Caudate nucleus (tissue), 63 donors: ENCODE measurements at places on chromosomes 6 and 20.

DNA sequence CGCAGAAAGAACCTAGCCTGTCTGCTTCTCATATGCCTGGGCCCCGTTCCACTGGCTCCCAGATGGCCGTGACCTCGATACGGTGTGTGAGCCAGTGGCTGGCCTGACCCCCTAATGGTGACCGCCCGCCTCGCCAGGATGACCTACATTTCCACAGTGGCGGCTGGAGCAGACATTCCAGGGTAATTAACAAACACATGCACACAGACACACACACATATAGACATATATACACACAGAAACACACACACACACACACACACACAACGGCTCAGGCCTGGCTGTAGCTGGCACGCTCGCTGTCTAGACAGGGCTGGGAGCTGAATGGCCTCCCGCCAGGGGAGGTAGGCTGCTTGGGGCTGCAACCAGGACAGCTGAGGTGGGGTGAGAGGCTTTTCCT lies 227.1 kb downstream of the ANKRD60 start:
- DNase-seq, result no peak

DNA sequence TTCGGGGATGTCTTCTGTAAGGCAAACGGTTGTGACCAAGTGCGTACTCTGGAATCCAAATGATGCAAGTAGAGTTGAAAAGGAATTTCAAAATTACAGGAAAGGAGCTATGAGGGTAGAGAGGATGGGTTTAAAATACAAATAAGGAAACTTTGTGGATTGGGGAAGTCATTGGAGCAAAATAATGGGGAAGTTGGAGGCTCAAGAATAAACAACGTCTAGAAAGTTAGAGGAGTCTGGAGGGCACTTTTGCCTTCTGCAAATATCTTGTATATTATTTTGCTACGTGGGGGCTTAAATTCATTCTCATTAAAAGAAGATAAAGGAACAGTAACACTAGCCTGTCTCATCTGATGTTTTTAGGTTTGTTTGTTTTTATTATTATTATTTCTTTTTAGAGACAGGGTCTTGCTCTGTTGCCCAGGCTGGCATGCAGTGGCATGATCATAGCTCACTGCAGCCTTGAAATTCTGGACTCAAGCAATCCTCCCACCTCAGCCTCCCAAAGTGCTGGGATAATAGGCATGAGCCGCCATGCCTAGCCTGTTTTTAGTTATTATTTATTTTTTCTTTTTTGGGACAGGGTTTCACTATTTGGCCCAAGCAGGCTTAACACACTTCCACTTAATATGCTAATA lies 55.0 kb upstream of the TNFAIP3 start:
- DNase-seq, result no peak

DNA sequence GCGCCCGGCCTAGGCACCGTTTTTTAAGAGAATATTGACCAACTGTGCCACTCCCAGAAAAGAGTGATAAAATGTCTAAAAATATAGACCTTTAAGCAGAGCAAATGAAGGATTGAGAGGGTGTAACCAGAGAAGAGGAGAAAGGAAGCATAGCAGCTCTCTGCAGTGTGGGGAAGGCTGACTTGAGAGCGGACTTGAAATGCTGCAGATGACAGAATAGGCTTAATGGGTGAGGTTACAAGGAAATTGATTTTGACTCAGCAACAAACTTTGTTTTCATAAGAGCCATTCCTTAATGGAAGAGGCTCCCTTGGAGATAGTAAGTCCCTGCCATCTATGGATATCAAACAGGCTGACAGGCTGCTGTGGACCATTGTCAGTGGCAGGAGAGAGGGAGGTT lies 7.7 kb upstream of the JAG1 start:
- DNase-seq, result no peak

GRCh38 chr6:37177935-37178517 lies 8.1 kb downstream of the PIM1 start:
- DNase-seq, result no peak

DNA sequence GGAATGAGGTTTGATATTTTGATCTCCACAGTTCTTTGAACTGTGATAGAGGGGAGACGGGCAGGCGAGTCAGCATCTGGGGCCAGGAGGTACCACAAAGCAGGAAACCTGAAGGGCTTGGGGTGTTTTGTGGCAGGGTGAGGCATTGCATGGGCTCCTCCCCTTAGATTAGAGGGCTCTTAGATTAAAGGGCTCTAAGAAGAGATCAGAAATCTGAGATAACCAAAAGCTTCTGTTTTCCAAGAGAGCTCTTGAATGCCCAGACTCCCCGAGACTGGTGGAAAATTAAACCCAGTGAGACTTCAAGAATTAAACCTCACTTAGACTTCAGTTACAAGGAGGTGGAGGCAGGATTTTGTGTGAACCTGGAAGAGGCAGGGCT lies 2.4 kb upstream of the GPX5 start:
- DNase-seq, result no peak

DNA sequence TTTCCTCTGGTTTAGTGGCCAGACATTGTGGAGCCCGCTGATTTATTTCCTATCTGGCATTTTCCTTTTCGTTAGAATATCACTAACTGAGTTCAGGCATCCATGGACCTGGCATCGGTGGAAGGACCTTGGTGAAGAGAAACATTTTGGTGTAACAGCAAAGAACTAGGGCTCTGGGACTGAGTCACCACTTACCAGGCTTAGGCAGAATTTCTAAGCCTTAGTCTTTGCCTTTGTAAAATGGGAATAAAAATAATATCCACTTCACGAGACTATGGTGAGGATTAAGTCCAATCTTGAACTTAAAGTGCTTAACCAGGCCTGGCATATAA lies 42.0 kb upstream of the ENPP1 start:
- no peak for DNase-seq

GRCh38 chr6:107786179-107786578 lies 37.9 kb downstream of the SCML4 start:
- no peak for DNase-seq

- no peak for DNase-seq
These were observed 63.2 kb upstream of the BEND6 start for GRCh38 chr6:56891754-56892153.

- no peak for DNase-seq
These were observed 165.8 kb upstream of the EEF1E1 start for GRCh38 chr6:8268156-8268555.

GRCh38 chr20:19308146-19308545 lies 95.7 kb downstream of the SLC24A3 start:
- no peak for DNase-seq

DNA sequence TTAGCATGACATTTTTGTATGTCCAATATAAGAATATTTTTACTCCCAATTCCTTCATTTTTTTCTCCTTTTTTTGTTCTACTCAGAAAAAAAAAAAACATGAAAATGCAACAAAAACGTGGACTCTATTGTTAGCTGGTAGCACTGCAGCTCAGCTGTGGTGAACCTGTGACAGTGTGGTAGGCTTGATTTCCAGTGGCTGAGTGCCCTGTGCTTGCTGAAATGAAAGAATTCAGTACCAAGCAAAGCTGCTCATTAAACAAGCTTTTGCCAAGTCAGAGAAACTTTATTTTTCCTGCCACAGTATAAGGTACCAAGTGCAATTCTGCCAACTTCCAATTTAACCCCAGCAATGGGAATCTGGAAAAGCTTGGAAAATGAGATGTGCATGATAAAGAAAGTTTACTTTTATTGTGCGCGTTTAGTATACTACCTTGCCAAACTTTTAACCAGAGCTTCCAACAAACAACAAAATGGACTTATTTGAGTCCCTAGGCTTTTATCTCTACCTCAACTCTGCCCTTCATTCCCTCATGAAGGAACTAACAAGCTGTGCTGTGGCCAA lies 215.2 kb downstream of the SLC35F1 start:
- no peak for DNase-seq

GRCh38 chr6:39281312-39281980 lies 32.8 kb downstream of the KCNK17 start:
- DNase-seq, result no peak

DNA sequence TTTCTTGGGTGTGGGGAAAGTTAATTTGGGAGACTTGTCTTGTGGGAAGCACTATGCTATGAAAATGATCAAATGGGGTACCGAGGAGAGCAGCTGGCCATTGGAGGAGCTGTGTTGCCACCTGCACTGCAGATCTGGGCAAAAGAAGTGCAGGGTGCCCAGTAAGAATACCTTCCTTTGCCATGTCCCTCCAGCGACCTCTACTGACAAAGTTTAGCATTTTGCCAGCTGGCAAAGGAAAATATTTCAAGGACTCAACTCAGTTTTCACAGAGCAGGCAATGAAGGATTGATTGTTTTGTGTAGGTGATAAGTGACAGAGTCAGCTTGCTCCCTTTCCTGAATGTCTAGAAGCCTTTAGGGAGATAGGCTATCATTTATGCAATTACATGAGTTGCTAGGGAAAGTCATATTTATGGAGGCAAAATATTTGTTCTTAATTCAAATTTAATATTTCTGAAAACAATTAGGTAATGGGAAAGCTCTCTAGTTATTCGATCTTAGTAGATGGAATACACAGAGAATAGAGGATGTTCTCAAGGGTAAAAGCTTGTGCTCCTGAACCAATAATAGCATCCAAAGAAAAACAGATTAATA lies 118.4 kb downstream of the FARS2 start:
- DNase-seq, result no peak

DNA sequence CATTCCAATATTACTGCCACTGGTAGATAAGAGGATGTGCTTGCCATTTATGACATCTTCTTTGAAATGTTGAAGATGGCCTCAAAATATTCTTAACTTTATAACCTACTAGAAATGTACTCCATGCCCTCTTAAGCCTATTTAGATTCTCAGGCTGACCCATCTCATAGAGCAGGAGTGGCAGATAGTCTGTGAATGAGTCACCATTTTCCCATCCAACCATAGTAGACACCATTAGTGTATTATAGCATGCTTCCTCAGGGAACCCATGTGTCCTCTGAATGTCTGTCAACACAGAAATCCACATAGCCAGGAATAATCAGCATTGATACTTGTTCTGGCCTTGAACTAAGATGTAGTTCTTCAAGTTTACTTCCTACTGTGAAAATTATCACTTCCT lies 150.2 kb downstream of the IMPG1 start:
- no peak for DNase-seq

DNA sequence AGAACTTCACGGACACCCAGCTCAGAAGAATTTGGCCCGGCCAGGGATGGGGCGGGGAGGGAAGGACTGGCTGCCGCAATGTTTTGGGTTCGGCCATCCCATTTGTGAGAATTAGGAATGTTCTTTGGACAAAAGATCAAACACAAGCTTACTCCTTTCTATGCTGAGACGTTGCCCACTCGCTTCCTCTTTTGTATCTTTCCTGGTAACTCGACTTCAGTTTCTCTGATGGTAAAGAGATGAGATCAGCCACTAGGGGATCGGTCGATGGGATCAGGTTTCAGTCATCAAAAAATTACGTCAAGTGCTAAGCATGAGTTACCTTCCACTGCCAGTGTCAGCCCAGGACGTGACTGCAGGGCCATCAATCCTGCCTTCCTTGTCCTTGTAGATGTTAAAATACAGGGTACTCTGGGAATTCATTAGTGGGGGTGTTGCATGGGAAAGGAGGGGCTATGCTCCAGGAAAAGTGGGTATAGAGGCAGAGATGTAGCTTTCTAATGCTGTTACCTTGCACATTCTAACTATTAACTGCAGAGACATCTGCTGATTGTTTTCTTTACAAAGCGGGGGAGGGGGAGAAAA lies 190.2 kb downstream of the TSHZ2 start:
- no peak for DNase-seq

DNA sequence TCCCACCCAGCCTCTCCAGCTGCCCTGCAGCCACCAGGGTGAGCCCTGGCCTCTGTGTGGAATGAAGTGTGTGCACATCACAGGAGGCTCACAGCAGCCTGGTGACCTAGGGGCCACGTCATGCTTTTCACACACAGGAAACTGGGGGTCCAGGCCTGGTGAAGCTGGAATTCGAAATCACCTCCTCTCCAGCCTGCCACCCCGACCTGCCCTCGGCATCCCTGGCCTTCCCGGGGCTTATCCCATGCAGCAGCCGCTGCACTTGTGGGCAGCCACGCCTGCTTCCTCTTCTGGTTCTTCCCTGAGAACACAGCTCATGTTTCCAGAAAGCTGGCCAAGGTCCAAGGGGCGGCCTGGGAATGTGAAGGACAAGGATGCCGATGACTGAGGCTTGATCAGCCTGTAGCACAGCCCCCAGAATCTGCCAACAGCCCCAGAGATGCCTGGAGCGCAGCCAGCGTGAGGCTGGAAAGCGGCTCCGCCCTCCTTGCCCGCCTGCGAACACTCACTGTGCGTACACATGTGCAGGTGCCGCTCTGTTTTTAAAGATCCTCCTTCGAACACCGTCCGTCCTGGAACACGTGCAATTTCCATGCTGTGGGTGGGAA lies 4.2 kb upstream of the NTSR1 start:
- no peak for DNase-seq

DNA sequence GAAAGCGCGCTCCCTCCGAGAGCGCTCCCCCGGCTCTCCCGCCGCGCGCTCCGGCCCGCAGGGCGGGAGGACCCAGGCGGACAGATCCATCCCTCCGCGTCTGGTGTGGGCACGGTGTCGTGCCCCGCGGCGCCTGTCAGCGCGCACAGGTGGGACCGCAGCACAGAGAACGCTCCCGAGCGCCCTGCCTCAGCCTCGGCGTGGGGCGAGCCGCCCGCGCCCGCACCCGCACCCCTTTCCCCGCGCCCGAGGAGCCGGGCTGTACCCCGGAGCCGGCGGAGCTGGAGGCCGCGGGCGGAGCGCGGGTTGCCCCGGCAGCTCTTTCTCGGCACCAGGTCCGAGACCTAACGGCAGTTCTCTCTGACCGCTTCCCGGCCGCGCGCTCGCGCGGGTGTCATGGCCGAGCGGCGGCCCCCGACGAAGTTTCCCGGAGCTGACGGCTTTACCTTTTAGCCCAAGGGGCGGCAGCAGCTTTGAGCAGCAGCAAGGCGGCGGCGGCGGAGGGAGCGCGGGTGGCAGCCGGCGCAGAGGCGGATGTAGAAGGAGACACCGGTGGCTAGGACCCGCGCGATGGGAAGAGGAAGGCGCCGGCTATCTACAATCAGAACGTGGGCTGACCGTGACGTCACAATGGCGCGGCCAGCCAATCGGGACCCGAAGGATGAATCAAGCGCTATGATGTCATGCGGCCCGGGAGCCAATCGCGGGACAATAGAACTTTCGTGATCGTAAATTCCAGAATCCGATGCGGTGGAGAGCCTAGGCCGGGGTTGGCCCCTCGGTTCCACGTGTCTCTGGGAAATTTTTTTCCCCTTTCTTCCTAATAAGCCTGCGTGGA lies at the start of gene ELOVL5:
Gene ELOVL5, minus strand, starts transcription at position 580 of the 838 bp plus-strand sequence. CDS start 53,251 bp downstream, outside the sequence.
- peak; percentile 98 for DNase-seq

DNA sequence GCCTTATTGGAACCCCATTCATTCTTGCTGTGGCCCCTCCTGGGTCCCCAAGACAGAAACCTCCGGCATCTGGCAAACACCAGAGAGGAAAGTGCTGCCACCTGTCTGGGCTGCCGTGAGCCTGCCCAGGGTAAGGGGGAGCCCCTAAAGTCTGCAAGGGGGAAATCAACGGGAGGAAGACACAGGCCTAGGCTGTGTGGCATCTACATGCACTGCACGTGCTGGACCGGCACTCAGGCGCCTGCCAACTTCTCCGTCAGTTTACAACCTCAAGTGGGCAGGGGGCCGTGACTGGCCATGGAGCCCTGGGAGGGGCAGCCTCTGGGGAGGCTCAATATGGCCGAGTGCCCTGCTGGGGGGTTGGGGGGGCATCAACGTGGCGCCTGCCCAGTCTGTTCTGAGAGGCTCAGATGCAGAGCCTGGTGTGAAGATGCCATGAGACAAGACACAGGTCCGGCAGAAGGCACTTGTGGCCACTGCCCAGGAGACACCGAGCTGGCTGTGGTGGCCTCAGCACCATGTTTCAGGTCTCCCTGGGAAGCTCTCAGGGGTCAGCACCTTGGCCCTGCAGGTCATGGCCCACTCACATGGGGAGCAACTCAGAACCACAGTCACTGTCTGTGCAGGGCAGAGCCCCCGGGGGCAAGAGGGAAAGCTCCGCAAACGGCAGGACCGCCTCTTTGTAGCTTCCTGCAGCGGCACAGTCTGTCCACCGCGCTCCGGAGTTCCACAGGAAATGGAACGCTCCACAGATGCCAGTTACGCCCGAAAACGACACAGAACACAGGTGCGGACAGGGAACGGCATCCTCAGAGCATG lies 8.4 kb downstream of the UCKL1 start:
- peak; percentile 45 for DNase-seq
